ENCODE measurements at places on chromosomes 16 and 17.
A peak's percentile ranks its signal among the peaks of the same experiment; 100 is the strongest.

GRCh38 chr17:68812876-68813584 lies 142.2 kb downstream of the ABCA8 start:
- DNase-seq, result no peak

GRCh38 chr16:31480851-31481536 lies 1.9 kb upstream of the SLC5A2 start:
- DNase-seq, result peak; percentile 41

GRCh38 chr17:49694847-49695697 lies 12.7 kb downstream of the SLC35B1 start:
- DNase-seq, result peak; percentile 68

- no peak for DNase-seq
Observed at GRCh38 chr16:58638148-58639036, 8.8 kb upstream of the CNOT1 start.

DNA sequence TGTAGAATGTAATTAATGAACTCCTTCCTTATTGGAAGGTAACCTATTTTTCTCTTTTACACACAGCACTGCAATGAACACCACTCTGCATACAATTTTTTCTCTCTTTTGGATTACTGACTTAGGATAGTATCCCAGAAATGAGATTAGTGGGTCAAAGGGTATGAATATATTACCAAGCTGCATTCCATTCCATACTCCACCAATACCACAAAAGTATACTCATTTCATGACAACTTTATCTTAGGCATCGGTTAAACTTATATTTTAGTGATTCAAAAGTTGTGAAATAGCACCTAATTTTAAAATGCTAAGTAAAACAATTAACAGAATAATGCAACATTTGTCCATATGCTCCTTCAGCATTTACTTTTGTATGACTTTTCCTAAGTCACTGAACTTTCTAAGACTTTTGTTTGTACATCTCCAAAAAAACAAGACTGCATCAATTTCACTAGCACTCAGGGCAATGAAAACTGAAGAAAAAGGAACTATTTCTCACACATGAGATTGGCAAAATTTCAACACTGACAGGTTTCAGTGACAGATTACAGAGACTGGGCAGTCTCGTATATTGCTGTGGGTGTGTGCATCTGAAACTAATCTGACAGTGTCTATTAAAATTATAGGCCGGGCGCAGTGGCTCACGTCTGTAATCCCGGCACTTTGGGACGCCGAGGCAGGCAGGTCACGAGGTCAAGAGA lies 32.1 kb downstream of the HELZ start:
- no peak for DNase-seq

GRCh38 chr16:57971848-57972247 lies 920 bp upstream of the CNGB1 start:
- DNase-seq, result no peak

All from tongue (tissue), 3 donors.